Stimulated activated CD4-positive, alpha-beta T cell treated with anti-CD3 and anti-CD28 coated beads, TNF-alpha, amount 100 ng/mL, for 24 hours (primary cell): ENCODE measurements at places on chromosomes 1 and 21.
A peak's percentile ranks its signal among the peaks of the same experiment; 100 is the strongest.

- DNase-seq: no peak
Measured at GRCh38 chr1:246587606-246588005, 21.4 kb downstream of the CNST start.

DNA sequence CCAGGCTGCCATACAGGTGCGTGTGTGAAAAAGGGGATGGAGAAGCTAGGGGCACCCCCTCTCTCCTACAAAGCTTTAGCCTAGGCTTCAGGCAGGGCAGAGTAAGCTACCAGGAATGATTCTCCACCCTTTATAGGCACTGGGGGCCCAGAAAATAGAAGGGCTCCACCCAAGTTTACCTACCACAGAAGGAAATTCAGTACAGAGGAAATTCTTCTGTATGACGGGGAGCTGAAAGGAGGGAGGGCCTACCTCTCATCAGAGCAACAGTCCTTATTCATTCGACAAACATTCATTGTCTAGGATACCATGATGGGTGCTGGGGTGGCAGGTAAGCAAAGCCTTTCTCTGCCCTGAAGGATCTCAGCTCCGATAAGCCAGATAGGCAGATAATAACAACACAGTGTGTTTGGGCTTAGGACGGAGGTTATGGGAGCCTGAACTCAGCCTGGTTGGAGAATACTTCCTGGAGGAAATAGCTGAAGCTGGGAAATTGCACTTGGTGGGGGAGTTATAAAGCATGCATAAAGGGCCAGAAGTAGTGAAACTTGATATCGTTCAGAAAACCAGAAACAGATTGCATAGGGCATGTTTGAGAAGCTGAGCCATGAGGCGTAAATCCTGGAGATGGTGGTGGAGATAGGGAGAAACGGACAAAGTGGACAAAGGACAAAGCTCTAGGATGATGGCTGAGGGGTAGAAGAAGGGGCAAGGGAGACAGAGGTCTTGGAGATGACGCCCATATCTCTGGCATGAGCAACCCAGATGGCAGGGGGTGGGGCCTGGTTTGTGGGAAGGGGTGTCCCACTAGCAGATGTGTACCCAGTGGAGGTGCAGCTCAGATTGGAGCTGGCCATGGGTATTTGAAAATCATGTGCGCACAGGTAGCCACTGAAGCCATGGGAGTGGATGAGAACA is 5.3 kb upstream of the P3R3URF start:
- no peak for DNase-seq

DNA sequence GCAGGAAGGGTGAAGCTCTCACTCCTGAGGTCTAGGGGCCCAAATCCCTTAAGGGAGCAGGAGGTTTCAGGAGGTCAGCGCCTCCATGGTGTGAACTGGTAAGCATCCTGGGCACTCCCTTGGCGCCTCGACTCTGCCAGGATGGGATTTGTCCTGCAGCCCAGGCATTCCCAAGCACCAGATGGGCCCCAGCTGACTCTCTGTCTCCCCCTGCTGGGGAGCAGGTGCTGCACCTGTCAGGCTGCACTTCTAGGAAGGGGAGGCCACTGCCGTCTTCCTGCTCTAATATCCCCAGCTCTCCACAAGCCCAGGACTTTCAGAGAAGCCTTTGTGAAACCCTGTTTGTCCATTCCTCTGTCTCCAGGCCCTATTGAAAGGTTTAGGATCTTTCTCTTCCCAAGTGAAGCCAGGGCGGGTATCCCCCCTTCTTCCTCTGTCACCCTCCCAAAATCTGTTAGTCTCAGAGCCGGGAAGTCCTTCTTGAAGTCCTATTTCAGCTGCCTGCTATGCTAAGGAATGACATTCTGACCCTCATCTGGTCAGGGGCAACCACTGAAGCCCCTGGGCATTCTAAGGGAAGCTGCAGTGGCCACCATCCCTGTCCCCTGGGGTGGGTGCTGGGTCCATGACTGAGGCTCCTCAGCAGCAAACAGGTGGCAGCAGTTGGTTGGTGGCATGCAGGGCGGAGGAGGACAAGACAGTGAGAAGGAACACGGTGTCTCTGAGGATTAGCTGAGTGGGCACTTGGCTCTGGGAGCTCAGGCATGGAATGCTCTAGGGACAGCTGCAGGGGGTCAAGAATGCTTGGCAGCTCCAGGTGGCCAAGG is 3.2 kb downstream of the MYBPH start:
- DNase-seq: peak; percentile 48

DNA sequence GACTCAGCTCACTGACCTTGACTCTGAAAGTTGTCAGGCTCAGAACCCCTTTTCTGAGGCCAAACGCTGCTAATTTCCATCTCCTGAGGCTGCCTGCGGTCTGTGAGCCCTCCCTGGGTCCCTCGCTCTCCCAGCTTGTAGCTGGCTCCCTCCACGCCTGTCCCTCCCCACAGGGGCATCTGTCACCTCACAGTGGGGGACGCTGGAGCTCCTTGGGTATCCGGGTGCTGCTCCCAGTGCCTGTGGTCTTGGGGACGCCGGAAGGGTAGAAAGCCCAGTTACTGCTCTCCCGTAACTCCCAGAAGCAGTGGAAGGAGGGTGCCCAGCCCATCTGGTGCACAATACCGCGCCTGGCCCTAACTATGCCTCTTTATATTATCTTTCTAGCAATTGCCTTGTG is 13.0 kb upstream of the MMEL1 start:
- DNase-seq: no peak

DNA sequence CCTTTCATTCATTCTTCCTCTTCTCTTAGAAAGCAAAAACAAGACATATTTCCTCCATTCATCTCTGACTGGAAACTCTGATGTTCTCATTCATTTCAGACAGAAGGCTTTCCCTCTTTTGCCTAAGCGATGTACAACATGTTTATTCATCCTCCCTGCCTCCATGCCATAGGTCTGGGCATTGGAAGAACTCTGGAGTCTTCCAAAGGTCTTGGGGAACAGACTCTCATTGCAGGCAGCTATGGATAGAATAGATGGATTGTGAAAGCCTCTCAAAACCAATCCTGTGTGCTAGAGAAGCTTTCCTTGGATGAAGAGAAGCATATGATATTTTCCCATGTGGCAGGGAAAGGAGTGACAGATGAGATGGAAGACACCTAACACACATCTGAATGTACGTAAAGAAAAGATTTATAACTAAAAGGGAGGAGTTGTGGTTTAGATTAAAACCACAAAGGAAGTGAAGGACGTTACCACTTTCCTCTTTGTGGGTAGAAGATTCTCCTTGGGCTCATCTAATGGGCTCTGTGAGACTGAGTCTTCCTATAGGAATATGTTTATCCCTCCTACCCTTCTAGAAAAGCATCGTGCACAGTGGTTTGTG is 38.7 kb downstream of the BCL9 start:
- DNase-seq: no peak

GRCh38 chr1:37728416-37728815 is 36.1 kb downstream of the CDCA8 start:
- no peak for DNase-seq

DNA sequence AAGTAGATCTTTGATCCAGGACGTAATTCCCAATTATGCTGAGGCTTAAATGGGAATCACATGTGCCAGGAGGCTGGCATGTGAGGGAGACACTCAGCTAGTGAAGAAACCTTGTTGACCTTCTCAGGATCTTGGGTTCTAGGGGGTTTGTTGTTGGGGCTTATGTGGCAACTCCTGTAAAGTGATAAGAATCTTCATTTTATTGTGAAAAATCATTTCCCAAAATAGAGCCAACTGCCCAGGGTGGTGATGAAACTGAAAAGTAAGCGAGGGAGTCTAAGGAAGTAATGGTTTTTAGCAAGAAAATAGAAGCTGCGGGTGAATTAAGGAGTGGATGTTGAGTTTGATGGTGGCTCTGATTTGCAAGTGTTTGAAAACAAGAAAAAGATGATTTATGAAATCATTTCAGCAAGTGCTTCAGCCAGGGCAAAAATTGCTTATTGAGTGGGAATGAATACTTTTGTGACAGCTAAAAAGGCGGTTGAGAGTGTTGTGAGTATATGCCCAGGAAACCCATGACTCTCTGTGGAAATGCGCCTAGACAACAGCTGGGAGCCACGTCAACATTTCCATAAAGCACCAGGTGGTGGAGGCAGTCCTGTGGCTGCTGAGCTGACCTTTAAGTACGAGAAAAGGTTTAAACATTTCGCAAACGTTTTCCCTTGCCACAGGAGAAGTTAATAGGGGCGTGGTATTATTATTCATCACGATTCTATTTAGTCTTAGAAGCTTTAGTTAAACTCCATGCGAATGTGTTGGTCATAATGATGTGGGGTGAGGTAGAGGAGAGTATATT is 102.7 kb downstream of the HMGB4 start:
- DNase-seq: no peak

DNA sequence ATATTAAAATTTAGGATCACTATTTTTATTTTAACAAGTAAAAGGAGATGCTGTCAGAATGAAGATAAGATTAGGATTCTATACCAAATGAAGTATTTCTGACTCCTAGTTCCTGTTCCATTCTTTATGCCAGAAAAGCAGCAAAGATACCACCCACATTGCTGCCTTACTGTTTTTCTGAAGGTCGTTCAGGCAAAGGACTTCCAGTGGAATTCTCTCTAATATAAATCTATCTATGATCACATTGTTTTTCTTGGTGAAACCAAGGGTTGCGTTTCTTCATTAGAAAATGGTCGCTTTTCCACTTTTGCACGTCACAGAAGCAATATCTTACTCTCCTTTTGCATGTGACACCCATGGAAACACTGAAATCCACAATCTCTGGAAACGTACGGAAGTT is 594.8 kb upstream of the ADGRL2 start:
- DNase-seq: no peak

- no peak for DNase-seq
Measured at GRCh38 chr1:106615473-106615872, 441.0 kb upstream of the PRMT6 start.

- DNase-seq: no peak
Measured at GRCh38 chr1:7576946-7577657, 194.0 kb upstream of the VAMP3 start.

GRCh38 chr21:37675202-37675801 is 241.0 kb downstream of the KCNJ6 start:
- DNase-seq: peak; percentile 16

DNA sequence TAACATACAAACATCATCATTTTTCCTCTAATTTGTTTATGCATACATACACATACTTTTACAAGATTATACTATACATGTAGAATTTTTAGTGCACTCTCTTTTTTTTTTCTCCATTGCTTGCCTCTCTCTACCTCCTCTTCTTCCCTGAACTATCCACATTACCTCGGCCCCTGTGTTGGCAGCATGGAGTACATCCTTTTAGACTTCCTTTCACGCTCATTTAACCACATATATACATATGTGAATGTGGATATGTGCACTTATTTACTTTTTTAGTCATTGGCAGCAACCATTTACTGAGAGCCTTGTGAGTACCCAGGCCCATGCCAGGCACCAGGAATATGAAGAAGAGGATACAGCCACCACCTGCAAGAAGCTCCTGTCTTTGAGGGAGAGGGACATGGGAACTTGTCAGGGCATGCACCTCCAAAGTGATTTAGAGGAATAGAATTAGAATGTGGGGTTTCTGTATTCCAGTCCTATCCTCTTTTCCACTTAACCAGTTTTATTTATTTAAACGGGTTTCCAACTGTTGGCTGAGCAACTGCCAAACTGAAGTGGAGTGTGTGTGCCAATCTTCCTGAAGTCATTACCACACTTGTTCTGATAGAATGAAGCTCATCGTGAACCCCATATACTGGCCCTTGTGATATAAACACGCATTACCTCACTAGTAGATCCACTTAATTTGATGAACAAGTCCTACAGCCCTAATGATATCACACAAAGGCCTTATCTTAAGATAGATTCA is 212.6 kb downstream of the TNR start:
- DNase-seq: no peak

DNA sequence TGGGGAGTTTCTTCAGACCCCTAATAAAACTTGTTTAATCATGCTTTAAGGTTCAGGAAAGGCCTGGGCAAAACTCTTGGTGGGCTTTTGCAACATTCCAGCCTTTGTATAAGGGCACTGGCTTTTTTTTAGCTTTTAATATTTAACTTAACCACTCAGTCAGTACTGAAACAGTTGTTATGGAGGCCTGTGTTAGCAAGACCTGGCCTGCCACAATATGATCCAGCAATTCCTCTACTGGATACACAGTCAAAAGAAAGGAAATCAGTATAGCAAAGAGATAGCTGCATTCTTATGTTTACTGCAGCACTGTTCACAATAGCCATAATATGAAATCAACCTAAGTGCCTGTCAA is 75.1 kb upstream of the COG2 start:
- DNase-seq: no peak

DNA sequence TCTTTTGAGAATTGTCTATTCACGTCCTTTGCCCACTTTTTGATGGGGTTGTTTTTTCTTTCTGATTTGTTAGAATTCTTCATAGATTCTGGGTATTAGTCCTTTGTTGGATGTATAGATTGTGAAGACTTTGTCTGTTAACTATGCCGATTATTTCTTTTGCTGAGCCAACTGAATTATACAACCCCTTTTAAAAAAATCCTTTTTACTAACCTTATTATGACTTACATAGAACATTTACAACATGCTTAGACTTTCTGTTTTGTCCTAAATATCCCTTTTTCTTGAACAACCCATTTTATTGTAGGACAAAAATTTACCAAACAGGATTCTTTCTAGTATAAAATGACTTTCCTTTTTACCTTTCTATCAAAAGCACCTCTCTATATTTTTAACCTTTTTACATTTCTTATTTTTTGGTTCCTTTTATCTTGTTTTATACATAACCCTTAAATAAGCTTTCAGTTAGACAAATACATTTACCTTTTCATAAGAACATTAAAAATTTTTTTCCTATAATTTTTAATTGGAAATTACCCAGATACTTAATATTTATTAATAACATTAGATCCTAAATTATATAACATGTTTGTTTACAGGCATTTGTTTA is 70.4 kb upstream of the TTLL7 start:
- DNase-seq: no peak

GRCh38 chr1:42817440-42817767 is 207 bp upstream of the SVBP start:
- no peak for DNase-seq

- no peak for DNase-seq
Measured at GRCh38 chr1:22870201-22870871, 102.3 kb downstream of the LACTBL1 start.

DNA sequence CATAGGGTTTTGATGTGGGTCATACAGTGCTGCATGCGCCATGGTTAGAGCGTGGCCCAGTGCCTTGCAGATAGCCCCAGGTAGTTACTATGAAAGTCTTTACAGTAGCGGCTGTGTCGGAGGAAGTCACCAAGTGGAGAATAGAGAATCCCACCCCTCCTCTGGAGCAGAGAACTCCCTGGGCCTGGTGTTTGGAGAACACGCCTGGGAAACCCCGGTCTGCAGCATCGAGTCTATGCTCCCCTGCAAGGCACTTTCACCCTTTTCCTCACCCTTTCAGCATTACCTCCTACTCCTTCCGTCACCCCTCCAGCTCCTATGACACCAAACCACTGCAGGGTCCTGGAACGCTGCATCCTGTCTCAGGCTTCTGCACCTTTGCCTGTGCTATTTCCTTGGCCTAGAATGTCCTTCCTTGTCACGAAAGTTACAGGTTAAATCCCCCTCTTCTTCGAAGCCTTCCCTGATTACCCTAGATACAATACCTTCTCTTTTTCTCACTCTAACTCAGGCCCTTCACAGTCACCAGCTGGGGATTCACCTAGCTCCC is 2.7 kb upstream of the SLC1A7 start:
- no peak for DNase-seq
